Tibial nerve (tissue), 4 donors: ENCODE measurements at places on chromosomes 4 and X.

DNA sequence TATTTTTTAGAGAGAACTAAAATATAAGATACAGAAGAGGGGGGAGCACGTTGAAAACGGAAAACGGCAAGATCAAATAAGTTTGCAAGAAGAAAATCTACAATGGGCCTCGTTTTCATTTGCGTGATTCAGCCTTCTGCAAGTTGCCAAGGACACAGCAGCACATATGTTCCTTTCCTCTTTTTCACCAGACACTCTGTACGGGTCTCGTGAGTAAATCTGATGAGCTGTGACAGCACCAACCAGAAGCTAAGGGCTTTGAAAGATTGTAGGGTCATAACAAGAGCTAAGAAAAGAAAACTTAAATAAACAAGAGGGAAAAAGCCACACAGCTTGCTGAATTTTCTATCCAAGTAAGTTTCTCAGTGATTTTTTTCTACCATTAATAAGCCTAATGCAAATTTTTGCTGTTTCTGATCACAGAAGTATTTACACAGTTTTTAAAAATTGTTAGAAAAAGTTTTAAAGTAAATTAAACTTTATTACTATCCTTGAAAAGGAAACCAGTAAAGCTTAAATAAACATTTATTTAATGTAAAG lies 63.4 kb downstream of the SCML2 start:
- DNase-seq: no peak

DNA sequence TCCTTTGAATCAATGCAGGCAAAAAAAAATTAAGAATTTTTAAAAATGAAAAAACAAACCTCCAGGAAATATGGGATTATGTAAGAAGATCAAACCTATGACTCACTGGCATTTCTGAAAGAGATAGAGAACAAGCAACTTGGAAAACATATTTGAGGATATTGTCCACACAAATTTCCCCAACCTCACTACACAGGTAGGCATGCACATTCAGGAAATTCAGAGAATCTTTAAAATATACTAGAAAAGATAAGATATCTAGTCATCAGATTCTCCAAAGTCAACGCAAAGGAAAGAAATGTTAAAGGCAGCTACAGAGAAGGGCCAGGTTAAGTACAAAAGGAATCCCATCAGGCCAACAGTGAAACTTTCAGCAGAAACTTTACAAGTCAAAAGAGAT lies 85.6 kb downstream of the ANTXR2 start:
- no peak for DNase-seq

DNA sequence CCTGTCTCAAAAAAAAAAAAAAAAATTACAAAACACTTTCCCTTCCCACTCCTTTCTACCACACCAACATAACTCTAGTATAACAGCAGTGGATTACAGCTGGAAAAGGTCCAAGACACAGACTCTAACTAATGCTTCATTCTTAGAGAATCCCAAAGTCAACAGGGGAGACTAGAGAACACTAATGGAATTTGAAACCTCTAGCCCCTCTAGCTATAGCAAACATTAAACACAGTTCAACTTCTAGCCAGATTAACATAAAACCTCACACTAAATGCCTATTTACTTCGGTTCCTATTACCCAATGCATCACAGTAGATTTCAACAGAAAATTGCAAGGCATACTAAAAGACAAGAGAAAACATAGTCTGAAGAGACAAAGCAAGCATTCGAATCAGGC lies 10.5 kb upstream of the DHX15 start:
- no peak for DNase-seq

GRCh38 chr4:64564126-64564525 lies 154.9 kb upstream of the TECRL start:
- DNase-seq: no peak

DNA sequence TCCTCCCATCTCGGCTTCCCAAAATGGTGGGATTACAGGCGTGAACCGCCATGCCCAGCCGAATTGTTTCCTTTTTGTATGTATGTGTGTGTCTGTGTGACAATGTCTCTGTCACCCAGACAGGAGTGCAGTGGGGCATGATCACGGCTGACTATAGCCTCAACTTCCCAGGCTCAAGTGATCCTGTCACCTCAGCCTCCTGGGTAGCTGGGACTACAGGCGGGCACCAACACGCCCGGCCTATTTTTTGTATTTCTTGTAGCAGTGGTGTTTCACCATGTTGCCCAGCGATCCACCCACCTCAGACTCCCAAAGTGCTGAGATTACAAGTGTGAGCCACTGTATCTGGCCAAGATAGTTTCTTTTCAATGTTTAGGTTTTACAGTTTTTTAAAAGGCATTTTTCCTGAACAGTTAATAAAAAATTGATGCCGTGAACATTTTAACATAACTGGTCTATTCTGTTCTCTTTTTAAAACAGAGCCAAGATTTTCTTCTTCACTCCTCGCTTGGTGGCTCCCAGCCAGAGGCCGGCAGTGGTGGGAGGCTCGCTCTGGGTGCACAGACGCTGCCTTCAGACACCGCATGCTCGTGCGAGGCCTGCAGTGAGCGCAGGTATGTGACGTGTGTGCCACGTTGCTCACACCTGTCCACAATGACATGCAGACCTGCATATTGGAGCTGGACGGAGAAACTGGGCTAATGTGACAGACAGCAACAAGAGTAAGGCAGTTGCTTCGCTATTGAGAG lies 88.5 kb downstream of the FAM193A start:
- DNase-seq: no peak

DNA sequence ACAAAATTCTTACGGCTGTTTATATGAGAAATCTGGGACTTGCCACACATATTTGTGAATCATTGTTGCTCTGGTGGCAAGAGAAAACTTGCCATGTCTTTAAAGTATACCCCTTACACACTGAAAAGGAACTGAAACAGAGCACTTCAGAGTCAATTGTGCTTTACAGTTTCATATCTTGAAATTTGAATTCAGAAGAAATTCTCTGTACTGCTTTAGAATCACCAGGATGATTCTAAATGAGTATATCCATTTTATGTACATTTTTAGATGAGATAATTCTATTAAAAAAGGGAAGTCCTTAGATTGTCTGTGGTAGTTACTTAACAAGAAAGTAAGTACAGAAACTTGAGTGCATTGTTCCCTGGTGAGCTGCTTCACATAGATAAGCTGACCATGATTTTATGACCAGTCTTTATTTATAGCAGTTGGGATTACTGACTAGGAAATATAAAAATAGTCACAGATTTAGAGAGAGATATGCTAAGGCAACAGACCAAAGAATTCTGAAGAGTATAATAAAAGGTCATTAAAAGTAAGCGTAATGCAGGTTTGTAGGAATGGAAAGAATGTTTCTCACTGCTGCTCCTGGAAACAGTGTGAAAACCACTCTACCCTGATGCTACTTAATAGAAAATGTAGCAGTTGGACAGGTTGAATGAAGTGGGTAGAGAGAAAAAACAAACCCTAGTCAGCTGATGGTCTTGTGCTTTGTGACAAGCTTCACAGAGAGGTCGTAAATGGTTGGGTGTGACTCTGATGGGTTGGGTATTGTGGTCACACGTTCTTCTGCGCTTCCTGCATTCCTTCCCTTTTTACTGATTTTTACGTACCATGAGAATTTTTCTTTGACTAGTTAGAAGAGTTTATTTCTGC lies 41.0 kb downstream of the FNIP2 start:
- peak; percentile 57 for DNase-seq

GRCh38 chr4:99252746-99253145 lies 33.7 kb upstream of the ADH6 start:
- DNase-seq: no peak

DNA sequence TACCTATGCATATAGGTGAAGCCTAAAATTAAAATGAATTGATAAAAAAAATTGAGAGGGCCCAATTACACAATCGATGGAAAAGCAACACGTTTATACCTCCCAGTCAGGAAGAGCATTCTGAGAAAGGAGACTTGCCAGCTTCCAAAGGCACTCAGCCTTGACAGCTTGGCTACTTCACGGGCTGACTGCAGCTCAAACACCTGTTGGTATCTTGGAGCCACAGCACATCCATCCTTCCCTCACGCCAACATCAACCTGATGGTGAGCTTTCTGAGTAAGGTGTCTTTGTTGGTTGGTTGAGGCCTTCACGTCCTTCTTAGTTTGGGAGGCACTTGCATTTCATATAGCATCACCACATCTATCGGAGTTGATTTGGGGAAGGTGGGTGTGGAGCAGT lies 598.9 kb upstream of the DIPK2B start:
- DNase-seq: no peak

DNA sequence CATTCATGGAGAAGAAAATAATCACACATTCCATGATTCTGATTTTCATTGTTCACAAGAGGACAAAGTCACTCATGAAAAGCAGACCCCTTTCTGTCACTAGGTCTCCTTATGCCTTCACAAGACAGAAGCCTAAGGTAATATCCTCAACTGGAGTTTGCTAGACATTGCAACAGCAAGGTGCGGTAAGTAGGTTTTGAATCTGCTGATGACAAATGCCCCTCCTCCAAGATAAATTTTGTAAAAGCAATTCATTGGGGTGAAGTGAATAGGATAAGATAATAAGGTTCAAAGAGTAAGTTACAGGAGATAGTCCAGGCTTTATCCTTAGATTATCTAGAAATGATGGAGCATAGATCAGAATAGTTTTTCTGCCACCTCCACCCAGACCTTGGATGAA lies 16.1 kb upstream of the CYP2U1 start:
- DNase-seq: no peak

DNA sequence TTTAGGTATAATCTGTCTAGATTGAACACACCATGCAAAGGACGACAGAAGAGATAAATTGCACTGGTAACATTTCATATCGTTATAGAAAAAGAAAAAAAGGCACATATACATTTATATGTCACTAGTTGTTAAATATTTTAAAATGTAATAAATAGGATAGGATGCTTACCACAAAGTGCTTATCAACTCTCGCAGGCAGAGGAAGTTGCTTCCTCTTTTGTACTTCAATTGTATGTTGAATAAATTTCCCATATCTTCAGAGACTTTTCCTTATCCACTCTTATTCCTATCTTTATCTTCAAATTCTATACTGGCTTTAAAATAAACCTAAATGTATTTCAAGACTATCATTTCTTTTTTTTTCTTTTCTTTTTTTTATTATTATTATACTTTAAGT lies 163.3 kb upstream of the SPOCK3 start:
- DNase-seq: no peak

- DNase-seq: peak; percentile 45
These were observed 54.7 kb downstream of the CNGA2 start for GRCh38 chrX:151789179-151789800.

- no peak for DNase-seq
These were observed 49.2 kb downstream of the VSIG4 start for GRCh38 chrX:65990702-65991101.

- no peak for DNase-seq
These were observed 55.7 kb downstream of the MSX1 start for GRCh38 chr4:4914965-4915845.

DNA sequence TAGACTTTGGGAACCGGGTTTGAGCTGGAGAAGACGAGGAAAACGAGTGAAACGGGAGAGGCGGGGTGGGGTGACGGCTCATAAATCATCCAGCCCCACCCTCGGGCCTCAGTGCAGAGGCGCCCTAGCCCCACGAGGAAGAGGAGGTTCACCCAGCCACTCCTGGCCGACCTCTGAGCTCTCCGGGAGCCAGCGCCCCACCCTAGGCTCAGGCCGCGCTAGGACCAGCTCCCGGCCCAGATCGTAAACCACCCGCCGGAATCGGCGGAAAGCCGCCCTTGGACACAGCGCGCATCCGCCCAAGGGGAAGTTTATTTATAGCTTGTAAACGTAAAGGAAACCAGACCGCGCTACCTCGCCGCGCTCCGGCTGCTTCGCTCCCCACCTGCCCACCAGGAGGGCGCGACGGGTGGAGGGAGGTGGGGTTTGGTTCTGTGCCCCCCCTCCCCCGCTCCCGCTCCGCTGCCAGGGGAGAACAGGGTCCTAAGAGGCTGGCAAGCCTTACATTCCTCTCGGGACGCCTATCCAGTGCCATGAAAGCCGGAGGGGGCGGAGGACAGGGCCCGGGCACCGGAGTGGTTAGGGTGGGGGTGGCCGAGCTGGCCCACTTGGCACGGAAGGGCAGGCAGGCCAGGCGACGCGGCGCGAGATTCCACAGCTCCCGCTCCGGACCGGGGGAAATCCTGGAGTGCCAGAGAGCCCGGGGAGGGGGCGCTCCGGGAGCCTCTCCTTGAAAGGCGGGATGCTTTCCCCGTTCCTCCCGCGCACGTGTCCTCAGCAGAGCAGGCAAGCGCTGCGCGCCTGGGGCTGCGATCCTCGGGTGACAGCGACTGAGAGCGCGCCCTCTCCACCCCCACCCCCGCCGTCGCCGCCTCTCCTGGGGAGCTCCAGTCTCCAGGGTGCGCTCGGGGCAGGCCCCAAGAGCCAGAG lies 84.2 kb downstream of the BCOR start:
- peak; percentile 29 for DNase-seq

GRCh38 chrX:19628011-19628575 lies 112.8 kb upstream of the MAP3K15 start:
- DNase-seq: no peak

DNA sequence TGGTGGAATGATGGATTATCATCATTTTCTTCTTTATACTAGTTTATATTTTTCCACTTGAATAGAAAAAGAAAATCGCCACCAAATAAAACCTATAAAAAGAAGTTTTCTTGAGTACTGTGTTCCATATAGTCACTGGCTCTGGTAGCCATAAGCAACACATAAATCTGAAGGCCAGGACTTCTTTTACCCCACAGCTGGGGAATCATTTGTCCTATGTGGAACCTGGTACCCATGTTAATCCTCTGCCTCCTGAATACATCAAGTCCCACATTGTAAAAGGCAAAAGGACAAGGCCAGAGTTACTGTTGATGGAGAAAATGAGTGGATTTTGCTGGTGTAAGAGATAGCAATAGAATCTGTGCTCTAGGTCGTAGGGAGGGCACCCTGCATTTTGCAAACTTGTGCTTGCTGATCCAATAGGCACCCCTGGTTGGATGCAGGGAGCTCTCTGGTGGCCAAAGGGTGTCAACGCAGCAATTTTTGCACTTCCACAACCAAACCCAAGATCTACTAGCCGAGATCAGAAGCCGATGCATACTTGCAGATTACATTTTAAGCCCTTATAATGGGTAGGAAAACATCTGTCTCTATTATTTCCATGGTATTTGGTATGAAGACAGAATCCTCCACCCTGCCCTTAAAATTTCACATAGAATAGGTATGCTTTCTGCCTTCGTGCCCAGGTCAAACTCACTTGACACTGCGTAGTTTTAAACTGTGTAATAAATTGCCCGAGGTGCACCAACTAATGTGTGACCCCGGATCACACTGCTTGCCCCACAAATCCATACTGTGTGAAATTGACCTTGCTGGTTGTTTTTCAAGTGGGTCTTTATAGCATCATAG lies 146.2 kb upstream of the SCML1 start:
- DNase-seq: peak; percentile 29

GRCh38 chr4:144582975-144583374 lies 63.0 kb upstream of the HHIP start:
- DNase-seq: no peak

DNA sequence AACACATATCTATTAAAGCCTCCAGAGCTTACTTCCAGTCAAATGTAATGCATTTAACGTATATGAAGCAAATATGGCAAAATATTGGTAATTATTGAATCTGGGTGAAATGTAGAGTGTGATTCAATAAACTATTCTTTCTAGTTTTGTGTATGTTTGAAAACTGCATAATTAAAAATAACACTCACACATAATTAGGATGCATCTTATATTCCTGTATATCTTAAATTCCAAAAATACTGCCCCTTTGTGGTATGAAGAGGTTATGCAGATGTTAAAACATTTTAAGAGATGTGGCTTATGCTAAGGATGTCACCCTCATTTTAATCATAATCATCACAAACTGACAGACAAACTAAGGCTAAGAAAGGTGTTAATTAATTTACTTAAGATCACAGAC lies 182.9 kb downstream of the COX18 start:
- no peak for DNase-seq

- DNase-seq: peak; percentile 5
These were observed 20.9 kb upstream of the PLAC1 start for GRCh38 chrX:134679221-134679620.

- no peak for DNase-seq
These were observed 332.4 kb downstream of the BCOR start for GRCh38 chrX:39765327-39765726.
